ENCODE measurements at places on chromosomes 12 and 14. TPM values are rescaled to one million over a fixed set of nuclear protein-coding genes. Genes with fewer than 3 reads are reported as not detected.

DNA sequence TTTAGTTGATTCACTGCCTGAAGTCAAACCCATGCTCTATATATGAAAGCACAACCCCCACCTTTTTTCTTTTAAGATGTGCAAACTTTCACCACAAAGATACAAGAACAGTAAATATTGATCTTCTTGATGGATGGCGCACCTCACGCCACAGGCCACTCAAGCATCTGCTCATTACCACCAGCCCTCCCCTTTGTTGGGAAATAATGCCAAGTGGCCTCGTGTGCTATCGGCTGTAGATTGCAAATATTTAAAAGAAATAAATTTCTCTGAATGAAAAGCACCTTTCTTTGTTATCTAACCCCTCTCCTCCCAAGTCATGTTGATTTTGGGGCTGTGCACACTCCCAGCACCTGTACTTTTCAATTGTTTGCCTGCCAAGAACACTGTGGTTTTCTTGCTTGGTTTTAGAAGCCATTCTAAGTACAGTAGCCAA lies 122.7 kb downstream of the C12orf42 start:
- no peak for DNase-seq

DNA sequence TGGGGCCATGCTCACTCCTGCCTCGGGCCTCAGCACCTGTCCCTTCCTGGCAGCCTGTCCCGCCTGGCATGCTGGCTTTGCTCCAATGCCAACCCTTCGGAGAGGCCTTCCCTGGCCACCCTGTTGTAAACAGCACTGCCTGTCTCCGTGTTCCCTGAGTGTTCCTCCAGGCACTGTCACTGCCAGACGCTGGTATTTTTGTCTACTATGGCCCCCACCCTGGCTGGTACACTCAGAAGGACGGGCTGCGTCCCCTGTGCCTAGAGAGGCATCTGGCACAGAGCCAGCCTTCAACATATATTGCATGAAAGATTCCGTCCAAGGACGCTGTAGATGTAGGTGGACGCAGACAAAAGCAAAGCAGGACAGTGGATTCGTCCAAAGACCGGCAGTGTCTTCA lies 2.7 kb upstream of the ASPG start:
- DNase-seq: no peak

DNA sequence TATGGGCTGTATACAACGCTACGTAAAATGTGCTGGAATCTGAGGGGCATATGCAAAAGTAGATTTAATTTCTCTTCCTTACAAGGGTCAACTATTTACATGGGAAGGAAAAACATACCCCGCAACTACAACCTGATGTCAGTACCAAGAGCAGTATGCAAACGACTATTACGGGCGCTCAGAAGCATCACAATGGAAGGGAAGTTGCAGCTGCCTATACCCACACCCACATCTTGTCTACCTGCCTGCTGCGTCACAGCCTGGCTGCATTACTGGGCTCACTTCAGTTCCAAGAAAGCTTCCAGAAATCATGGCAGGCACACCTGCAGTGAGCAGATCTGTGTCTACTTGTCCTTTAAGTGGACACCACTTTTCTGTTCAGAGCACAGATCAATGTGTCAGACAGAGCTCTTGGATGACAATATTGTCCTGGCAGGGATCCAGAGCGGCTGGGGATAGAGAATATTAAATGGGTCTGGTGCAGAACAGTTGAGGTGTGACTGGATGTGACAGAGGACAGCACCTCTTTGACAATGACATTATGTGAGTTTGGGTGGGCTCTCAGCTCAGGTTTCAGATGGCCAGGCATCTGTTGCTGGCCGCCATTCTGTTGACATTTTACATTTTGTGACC lies 41.5 kb upstream of the GNG2 start:
- DNase-seq: no peak

DNA sequence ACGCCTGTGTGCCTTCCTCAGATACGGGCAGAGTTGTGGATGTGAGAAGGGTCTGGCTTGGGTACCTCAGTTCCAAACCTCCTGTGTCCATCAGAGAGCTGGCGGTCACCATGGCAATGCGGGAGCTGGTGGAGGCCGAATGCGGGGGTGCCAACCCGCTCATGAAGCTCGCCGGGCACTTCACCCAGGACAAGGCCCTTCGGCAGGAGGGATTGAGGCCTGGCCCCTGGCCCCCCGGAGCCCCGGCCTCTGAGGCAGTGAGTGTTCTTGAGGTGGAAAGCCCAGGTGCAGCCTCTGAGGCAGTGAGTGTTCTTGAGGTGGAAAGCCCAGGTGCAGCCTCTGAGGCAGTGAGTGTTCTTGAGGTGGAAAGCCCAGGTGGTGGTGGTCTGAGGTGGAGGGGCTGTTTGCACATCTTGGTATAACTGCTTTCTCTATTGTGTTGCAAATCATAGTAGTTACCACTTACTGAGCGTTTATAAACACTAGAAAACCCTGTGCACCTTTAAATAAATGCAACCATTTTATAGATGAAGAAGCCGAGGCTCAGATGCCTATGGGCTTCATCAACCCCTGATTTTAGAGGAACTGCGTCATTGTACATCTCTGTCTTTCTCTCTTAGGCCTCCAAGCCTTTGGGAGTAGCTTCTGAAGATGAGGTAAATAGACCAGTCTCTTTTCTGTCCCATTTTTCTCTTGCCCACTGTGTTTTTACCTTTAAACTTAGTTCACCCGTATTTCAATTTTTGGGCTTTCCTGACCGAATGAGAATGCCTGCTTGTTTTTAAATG lies 976 bp downstream of the PEX5 start:
- DNase-seq: no peak

DNA sequence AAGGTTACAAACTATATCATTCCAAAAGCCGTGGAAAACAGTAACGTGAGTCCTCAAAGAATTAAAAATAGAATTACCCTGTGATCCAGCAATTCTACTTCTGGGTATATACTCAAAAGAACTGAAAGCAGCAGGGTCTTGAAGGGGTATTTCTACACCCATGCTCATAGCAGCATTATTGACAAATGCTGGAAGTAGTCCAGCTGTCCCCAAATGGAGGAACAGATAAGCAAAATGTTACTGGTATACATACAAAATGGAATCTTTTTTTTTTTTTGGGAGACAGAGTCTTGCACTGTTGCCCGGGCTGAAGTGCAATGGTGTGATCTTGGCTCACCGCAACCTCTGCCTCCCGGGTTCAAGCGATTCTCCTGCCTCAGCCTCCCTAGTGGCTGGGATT lies 32.9 kb downstream of the ADIPOR2 start:
- DNase-seq: no peak

- no peak for DNase-seq
Measured at GRCh38 chr12:69433653-69434052, 36.5 kb upstream of the FRS2 start.

DNA sequence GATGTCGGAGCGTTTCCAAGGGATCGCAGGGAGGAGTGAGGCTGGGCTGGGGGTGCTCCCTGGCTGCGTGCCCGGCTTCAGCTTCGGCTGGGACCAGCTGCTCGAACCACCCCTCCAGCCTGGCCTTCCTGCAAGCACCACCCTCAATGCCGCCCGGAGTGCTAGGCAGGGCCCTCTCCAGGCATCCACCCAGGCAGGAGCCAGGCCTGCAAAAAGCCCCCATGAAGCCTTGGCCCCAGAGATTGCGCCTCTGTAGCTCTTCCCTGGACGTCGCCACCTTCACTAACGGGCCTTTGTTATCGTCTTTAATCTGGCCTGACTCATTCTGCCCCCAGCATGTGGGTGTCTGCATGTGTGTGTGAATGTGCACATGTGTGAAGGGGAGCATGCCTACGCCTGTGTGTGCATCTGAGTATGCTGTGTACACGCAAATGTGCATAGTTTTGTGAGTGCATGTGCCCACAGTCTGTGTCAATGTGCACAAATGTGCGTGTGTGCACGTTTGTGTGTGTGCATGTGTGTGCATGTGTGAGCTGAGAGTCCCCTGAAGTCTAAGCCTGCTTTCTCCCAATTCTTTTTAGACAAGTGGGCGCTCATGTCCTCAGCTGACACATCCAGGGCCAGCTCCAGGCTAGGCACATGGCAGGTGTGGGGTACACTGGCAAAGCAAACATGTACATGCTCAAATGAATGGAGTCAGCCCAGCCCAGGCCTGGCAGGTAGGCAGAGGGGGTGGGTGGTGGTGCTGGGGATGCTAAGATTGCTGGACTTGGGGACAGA lies 195.4 kb upstream of the C14orf180 start:
- no peak for DNase-seq

ARHGAP9 gene
- 0.45 TPM for total RNA-seq

MYF6 gene
- total RNA-seq: not detected

PROX2 gene
- not detected for total RNA-seq

MSRB3 gene
- 136 TPM for total RNA-seq

Measured in HFFc6 (cell line).